Daoy (cell line): ENCODE measurements at places on chromosomes 1 and 21. TPM values are rescaled to one million over a fixed set of nuclear protein-coding genes. Genes with fewer than 3 reads are reported as not detected.

Gene ZFP69
- 5.3 and 9.3 TPM in 2 replicates for total RNA-seq

Gene URB1
- total RNA-seq, result 22.0 and 28.3 TPM in 2 replicates

Gene GPR157
- 2.0 and 3.2 TPM in 2 replicates for total RNA-seq

Gene WASF2
- total RNA-seq, result 11.1 and 12.3 TPM in 2 replicates

Gene PDPN
- total RNA-seq, result 19.6 and 30.1 TPM in 2 replicates

Gene AADACL4
- not detected in 2 replicates for total RNA-seq

Gene LCE1F
- not detected in 2 replicates for total RNA-seq

Gene PPIAL4G
- not detected in 2 replicates for total RNA-seq

Gene IGSF5
- 0.17 TPM in 1 of 2 replicates, not detected in the other for total RNA-seq

Gene GNL2
- total RNA-seq, result 140 and 144 TPM in 2 replicates

Gene DCDC2B
- total RNA-seq, result not detected in 2 replicates

Gene DYNLT5
- not detected in 2 replicates for total RNA-seq

Gene OR2T2
- total RNA-seq, result not detected in 2 replicates

Gene OR2T29
- total RNA-seq, result not detected in 2 replicates

GRCh38 chr1:53070621-53071020 is 8.6 kb downstream of the PODN start:
- DNase-seq, result no peak

DNA sequence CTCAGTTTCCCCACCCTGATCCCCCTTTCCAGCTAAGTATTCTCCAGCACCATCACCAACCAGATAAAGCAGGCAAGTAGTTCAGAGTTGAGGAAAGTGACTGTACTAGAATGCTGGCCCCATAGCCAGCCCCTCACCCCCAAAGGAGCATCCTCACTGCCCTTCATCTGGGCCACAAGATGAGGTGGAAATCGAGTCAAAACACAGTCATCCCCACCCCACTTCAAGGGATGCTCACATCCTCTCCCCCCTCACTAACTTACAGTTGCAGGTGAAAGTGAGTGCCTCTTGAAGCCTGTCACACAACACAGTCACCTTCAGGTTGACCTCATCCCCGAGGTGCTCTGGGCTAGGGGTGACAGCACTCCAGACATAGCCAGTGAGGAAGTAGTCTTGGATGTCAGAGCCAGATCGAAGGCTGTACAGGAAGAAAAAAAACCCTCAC is 30.4 kb downstream of the PIK3C2B start:
- no peak for DNase-seq

GRCh38 chr1:169872906-169873305 is 20.8 kb downstream of the SCYL3 start:
- no peak for DNase-seq

DNA sequence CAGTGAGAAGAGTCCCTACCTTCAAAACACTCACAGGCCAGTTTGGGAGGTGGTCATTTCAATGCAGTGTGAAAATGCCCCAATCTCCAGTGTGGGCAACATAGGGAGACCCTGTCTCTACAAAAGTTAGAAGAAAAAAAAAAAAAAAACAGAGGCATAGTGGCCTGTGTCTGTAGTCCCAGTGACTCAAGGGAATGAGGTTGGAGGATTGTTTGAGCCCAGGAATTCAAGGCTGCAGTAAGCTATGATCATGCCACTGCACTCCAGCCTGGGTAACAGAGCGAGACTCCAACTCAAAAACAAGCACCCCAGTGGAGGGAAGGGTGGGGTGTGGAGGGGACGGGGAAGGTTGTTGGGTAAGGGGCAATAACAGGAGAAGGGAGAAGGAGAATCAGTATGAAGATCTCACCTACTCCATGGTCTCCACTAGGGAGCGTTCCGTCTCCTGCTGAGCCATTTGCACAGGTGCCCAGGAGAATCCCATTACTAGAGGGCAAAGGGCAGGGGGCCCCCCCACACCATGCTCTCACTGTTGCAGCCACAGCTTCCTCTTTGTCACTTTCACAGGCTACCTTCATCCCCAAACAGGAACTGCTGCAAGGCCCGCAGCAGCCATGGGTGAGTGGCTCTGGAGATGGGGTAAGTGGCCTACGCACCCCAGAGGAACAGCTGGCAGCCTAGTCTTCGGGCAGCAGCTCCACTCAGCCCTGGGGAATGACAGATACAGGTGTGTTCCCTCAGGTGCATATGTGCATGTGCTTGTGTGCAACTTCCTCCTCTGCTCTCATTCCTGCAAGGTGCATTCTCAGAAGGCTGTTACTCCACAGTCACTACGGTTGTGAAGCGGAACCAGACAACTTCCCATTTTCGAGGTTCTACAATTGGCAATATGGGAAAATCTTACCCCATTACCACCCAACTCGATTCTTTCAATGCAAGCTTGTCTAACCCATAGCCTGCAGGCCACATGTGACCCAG is 87.9 kb upstream of the LYST start:
- no peak for DNase-seq

GRCh38 chr21:42247716-42248115 is 28.8 kb downstream of the ABCG1 start:
- no peak for DNase-seq

DNA sequence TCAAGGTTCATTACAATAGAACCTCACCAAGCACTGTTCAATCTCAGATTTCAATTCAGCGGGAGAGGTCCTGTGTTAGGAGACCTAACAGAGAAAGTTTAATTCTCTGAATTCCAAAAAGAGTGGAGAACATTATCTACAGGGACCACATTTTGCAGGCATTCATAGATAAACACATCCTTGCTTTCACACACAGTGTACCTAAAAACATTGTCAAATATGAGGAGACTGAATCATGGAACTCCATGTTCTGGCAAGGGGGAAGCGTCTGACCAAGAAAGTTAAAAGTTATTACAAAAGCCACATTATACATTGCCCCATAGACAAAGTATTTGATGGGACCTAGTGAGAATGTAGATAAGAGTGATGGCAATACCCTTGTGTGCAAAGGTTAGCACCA is 21.1 kb upstream of the PPP1R15B start:
- DNase-seq, result no peak

DNA sequence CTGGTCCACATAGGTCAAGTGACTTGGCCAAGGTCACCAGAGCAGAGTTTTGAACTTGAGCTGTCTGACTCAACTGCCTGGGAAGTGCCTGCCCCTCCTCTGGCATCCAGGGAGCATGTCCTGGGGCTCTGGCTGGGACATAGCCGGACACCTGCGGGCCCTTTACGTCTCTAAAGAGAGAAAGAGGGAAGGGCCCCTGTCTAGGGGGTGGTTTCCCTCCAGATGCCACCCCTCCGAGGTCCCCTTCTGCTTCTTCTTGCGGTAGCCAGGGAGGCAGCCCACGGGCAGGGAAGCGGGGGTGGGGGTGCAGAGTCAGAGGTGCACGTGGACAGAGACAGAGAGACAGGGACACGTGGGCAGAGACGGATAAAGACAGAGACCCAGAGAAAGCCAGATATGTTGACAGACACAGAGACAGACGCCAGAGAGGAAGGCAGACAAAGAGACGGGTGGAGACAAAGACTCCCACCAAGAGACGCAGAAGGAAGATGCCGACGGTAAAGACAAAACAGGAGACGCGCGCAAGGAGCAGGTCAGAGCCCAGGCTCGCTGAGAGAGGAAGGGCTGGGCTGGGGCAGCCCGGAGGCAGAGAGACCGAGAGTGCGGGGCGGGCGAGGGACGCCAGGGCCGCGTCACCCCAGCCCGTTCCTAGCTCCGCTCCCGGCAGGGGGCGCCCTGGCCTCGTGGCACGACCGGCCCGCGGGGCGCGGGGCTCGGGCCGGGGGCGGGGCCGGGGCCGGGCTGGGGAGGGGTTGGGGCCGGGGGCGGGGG is 458 bp upstream of the ALPL start:
- peak; percentile 82 for DNase-seq

DNA sequence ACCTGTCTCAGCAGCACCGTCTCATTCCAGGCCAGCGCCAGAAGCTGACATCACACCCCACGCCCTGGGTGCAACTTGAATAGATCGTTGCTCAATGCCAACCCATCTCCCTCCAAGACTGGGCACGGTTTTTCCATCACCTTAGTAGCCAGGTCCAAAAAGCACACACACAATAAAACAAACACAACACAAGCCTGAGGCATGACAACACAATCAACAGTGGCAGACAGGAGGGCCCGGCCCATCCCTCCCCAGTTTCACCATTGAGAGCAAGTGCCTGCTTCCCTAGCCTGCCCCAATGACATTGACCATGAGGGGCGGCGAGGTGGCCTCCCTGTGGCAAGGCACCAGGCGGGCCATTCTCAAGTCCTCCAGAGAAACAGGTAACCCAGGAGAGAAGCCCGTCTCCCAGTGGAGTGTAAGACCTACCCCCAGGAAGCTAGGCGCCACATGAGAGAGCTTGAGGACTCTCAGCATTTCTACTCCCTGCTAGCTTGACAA is 2.7 kb downstream of the IFFO2 start:
- no peak for DNase-seq

DNA sequence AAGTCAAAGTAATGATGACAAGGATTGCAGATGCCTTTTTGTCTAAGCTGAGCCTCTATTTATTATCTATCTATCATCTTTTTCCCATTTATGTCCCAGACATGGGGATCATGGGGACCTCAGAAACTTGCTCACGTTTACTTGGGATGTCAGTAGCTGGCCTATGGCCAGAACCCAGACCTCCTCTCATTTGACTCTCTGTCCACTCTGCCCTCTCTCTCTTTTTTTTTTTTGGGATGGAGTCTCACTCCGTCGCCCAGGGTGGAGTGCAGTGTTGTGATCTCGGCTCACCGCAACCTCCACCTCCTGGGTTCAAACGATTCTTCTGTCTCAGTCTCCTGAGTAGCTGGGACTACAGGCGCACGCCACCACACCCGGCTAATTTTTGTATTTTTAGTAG is 3.7 kb upstream of the ID3 start:
- no peak for DNase-seq

DNA sequence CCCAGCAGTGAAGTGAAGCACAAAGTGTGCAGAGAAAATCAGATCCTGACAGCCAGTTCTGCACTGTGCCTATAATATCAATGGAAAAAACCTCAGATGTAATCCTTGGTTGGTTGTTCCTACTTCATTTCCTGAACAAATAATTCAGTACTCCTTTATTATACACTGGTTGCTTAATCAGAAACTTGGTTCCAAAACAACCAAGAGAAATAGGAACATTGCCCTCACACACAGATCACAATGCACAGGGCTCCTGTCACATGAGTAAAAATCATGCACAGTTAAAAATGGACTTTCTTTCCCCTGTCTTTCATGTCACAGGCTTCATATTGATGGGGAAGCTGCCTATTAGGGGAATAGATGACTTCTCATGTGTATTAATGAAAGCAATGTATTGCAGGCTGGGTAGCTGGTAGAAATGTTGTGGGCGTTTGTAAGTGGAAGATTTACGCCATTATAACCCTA is 9.7 kb downstream of the DNASE2B start:
- no peak for DNase-seq

DNA sequence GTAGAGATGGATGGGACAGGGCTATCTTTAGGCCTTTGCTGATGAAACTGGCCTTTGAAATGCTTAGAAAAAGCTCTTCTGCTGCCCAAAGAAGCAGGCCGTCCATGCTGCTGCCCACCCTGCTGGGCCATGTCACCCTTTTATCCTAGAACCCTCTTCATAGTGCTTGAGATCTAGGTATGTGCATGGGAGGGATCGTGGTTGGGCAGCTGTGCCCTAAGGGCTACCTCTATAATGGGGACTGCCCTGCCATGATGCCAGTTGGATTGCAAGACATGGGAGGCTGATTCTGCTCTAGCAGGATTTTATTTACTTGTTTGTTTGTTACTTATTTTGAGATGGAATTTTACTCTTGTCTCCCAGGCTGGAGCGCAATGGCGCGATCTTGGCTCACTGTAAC is 69.0 kb downstream of the HHAT start:
- no peak for DNase-seq

GRCh38 chr1:9429342-9429711 is 109.9 kb upstream of the SLC25A33 start:
- DNase-seq, result no peak

DNA sequence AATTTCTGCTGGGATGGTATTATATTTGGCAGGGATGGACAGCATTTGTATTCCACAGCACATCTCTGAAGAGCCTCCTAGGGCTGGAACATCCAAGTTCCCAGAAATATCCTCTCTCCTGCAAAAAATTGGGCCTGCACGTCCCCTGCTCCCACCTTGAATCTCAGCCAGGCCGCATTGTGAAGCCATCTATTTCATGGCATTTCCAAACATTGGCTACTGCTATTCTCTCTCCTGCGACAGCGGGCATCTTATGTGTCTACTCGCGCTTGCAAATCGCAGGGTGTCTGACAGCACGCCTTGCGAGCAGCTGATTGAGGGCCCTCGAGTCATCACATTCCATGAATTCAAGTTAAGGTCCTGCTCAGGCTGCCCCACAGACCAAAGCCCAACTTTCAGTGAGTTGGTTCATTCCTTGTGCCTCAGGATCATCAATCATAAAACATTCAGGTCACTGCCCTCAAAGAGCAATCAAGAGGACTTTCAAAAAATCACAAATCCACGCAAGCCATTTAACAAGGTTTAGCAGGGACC is 15.8 kb downstream of the RGS8 start:
- DNase-seq, result no peak

DNA sequence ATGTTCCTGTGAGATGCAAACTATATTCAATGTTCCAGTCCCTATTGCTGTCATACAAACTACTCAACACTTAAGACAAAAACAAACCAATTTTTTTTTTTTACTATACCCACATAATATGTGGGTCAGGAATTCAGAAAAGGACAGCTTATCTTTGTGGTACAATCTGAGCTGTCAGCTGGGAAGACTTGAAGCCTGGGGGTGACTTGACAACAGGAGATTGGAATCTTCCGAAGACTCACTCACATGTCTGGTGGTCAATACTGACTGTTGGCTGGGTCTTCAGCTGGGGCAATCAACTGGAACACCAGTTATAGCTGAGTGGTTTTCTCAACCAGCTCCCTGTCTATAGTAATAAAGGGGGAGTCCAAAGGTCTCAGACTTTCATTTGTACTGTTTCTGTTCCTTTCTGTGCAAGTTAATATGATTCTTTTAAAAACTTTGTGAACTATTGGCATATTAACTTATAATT is 81.7 kb upstream of the ATP1B1 start:
- no peak for DNase-seq

- no peak for DNase-seq
Observed at GRCh38 chr21:31920275-31920674, 47.5 kb downstream of the HUNK start.

GRCh38 chr1:179776831-179777230 is 33.7 kb downstream of the FAM163A start:
- DNase-seq, result no peak

- DNase-seq, result no peak
Observed at GRCh38 chr1:243740255-243740999, 109.6 kb downstream of the AKT3 start.

GRCh38 chr1:224528900-224529299 is 87.2 kb upstream of the CNIH3 start:
- peak; percentile 89 for DNase-seq

DNA sequence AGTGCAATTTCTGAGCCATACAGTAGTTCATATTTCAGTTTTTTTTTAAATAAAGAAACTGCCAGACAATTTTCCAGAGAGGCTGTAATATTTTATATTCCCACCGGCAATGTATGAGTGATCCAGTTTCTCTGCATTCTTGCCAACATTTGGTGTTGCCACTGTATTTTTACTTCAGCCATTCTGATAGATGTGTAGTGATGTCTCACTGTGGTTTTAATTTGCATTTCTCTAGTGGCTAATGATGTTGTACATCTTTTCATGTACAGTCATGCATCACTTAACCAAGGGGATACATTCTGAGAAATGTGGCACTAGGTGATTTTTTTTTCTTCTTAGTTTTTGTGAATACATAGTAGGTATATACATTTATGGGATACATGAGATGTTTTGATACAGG is 99.6 kb downstream of the CENPF start:
- no peak for DNase-seq
